CD4-positive, CD25-positive, alpha-beta regulatory T cell (primary cell): ENCODE measurements at places on chromosomes 6 and 20. TPM values are rescaled to one million over a fixed set of nuclear protein-coding genes. Genes with fewer than 3 reads are reported as not detected.

GRCh38 chr6:137740091-137740755 lies 126.8 kb upstream of the TNFAIP3 start:
- no peak for DNase-seq

DNA sequence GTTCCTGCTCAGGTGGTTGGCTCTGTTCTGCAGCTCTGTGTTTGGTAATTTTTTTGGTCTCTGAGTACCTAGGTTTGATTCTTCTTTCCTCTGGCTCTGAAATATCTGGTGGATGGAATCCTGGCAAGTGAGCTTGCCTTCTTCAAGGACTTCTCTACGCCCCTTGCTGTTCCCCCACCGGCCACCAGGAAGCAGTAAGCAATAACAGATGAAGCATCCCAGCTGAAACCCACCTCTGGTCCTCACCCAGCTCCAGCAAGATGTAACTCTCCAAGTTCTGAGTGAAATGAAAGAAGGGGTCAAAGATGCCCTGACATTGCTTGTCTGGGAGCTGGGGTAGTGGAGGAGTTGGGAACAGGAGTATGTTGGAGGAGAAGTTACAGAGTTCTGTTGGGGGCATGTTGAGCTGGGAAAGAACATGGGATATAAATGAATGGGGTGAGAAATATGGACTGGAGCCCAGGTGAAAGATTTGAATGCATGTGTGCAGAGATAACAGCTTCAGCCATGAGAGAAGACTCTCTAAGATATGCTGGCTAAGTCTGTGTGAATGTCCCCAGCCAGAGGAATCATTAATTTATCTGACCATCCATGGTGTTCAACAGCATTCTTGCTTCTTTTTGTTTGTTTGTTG lies 51.3 kb upstream of the GLP1R start:
- peak; percentile 29 for DNase-seq

DNA sequence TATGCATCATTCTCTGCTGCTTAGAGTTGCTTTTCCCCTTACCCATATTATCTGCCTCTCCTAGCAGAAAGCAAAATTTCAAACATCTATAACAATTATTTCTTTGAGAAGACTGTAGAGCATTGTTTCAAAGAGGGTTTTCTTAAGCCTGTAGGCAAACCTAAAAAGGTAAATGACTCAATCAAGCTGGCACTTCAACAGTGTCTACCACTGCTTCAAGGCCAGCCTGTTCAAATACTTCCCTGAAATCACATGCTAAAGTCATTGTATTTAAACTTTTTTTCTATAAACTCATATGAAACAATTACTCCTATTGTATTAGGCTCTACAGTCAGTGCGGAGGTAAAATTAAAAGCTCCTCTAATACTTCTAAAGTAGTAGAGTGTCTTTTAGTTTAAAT lies 87.1 kb downstream of the OGFRL1 start:
- DNase-seq = no peak

DNA sequence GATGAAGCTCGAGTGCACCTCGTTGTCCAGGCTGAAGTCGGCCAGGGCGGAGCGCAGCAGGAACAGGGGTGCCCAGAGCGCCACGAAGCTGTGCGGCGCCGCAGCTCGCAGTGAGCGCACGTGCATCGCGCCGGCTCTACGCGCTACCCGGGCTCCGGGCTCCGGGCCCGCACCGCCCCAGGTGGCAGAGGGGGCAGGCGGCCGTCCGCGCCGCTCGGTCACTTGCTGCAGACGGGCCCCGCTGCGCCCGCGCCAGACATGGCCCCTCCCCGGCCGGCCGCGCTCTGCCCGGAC lies 497 bp downstream of the BMP7 start:
- no peak for DNase-seq

- DNase-seq = no peak
These were observed 110.9 kb upstream of the LAMP5 start for GRCh38 chr20:9403448-9403847.

- no peak for DNase-seq
These were observed 58.6 kb downstream of the CDH22 start for GRCh38 chr20:46249671-46250070.

DNA sequence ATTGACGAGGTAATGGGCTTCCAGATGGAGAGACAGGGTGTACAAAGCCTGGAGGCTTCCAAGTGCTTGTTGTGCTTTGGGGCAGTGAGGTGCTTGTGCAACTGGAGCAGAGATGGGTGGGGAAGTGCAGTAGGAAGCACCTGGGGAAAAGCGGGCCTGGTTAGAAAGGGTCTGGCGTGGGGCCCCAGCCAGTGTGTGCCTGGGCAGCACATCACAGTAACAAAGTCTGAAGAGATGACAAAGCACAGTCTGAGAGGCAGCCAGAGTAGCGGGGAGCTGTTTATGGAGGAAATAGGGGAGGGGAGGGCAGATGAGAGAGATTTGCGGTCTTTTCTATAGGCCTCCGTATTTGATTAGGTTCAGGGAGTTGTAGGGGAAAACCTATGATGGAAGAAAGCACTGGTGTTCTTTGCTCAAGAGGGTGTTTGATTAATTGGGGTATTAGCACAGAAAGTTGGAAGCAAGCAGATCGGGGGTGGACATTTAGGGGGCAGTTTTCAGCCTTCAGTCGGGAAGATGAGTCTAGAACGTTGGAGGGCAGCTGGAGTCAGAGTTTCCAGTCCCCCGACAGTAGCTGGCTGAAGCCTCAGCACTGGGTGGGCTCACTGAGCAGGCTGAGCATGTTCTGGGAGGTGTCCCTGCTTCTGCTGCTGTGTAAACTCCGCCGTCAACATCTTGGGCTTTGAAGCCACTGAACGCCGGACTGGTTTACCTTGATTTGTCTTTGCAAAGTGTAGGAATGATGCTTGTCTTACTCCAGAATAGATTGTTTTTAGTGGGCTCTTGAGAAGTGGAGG lies 15.5 kb upstream of the MROH8 start:
- DNase-seq = peak; percentile 32

- DNase-seq = no peak
These were observed 855 bp upstream of the WFDC5 start for GRCh38 chr20:45115829-45116228.

GRCh38 chr6:52904562-52905279 lies 4.8 kb downstream of the GSTA3 start:
- no peak for DNase-seq

- peak; percentile 76 for DNase-seq
These were observed 55.0 kb downstream of the GNAS start for GRCh38 chr20:58907320-58908137.

Gene TRIM15
- polyA plus RNA-seq = not detected

Gene RNF39
- polyA plus RNA-seq = 0.23 TPM

Gene HDGFL1
- polyA plus RNA-seq = not detected

Gene GNRH2
- not detected for polyA plus RNA-seq
